ENCODE measurements at places on chromosomes 7 and 10.
A peak's percentile ranks its signal among the peaks of the same experiment; 100 is the strongest.

DNA sequence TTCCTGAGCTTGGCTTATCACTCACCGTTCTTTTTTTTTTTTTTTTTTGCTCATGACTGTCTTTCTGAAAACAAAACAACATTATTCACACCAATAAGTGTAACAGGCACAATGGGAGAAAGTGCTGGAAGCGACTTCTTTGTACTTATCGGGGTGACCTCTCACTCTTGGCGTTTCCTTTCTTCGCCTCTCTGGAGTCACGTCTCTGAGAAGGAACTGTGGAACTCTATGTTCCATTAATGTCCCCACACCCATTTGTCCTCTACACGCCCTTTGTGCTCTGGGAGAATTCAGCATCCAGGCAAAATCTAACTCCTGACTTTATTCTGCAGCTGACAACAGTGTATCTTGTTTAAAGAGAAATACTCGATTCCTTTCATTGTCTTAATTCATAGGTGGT lies 70.8 kb upstream of the FAM204A start:
- no peak for DNase-seq

- peak; percentile 75 for DNase-seq
These were observed 638.2 kb upstream of the IGFBP3 start for GRCh38 chr7:46559194-46559832.

GRCh38 chr7:133704453-133704852 lies 422.7 kb upstream of the LRGUK start:
- no peak for DNase-seq

DNA sequence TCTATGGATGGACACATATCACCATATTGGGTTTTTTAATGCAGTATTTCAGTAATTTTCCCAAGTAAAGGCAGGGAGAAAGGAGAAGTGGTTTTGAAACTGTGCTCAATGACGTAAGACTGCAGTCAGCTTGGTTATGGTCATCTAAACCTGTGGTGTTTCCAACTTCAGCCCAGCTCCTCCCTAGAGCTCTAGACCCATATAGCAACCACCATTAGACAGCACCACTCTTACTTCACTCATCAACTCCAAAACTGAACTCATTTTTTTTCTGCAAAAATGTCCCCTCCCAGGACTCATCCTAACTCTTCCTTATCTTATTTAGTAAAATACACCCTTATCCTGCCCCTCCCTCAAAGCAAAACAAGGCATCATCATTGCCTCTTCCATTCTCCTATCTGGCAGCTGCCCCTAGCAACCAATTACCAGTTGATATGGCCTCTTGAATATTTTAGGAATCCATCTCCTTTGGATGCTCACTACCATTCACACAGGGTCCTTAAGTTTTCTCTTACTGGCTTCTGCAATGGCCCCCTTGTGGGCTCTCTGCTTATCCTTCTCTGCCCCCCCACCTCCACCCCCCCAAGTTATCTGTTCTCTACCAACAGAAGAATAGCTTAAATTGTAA lies 1.5 kb upstream of the RALA start:
- peak; percentile 80 for DNase-seq

DNA sequence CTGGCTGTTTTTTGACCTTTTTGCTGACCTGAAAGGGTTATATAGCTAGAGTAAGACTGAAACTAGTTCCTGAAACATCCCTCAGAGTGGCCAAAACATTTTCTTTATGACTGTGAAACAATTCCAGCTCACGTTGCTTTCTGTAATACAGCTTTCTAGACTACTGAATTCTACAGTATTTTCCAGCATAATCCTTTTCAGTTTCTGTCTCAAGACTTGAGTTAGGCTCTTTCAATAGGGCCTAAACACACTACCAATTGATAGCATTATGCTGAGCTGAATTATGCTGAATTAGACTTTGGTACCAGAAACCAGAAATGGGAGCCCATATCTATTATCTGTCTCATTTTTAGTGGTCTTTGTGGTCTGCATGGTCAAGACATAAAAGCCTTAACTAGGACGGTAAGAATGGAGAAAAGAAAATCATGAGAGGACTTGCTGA lies 72.6 kb downstream of the EPDR1 start:
- no peak for DNase-seq

GRCh38 chr7:116579835-116580234 lies 55.0 kb downstream of the CAV1 start:
- DNase-seq, result no peak

DNA sequence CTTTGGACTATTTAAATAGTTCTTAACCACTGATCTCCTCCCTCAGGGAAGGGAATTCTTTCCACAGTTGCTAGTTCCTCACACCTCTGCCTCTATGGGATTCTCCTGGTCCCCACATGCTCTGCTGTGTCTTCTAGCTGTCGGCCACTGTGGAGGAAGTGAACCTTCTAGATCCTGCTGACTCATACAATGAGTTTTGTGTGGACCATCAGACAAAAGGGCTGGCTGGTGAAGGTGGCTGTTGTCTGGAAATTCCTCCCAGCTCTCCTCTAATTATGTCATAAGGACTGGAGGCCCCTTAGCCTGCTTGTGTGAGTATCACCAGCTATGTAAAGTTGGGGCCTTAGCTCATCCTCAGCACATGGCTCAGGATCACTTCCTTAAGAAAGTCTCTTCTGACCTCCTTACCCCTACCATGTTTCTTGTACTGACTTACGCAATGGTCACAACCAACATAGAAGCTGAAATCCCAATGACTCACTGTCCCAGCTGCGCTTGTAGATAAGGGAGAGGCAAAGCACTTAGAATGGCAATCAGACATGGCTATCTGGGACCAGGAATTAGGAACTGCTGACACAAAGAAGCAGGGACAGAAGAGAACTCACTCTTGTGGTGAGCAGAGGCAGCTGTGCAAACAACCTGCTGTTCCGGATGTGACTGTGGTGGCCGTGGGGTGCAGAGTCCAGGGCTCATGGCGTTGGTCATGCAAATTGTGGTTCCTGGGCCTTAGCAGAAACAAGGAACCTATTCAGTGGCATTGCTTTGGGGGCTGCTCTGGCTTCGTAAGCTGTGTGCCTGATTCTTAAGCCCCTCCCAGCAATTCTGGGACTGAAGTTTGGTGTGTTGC lies 2.5 kb upstream of the MACC1 start:
- DNase-seq, result peak; percentile 58

- no peak for DNase-seq
These were observed 29.2 kb upstream of the GALNTL5 start for GRCh38 chr7:151927011-151927410.

- peak; percentile 4 for DNase-seq
These were observed 80.3 kb upstream of the TRIL start for GRCh38 chr7:29038463-29038862.

- DNase-seq, result no peak
These were observed 495.7 kb downstream of the GALNT17 start for GRCh38 chr7:71627651-71628050.

- no peak for DNase-seq
These were observed 1.4 kb upstream of the CDCA7L start for GRCh38 chr7:21947056-21947455.

DNA sequence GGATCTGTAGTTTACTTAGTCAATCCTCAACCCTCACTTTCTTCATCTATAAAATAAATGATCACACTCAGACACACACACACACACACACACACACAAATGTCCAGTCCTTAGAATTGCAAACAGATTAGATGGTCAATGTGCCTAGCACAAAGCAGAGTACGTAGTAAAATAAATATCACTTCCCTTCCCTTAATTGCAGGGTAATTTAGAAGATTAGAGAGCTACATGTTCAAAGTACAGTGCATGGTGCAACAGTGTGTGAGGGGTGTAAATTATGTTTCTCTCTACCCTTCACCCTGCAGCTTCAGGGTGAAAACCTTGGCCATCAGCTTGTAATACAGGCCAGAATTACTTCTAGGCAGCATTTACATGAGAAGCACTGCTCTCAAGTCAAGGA lies 187.0 kb upstream of the GHITM start:
- no peak for DNase-seq

- no peak for DNase-seq
These were observed 288.0 kb downstream of the PTPRN2 start for GRCh38 chr7:158299607-158300006.

DNA sequence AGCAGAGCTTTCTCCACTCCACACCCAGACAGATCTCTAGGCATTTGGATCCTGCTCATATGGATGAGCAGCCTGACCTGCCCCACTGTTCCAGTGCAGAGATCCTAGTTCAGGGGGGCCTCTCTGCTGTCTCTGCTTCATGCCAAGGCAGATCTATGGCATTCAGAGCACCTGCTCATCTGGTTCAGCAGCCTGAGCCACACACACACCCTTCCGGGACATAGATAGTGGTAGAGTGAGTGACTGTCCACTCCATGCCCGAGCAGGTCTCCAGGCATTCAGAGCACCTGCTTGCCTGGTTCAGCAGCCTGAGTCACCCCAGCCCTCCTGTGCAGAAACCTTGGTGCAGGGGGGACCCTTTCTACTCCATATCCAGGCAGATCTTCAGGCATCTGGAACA lies 54.3 kb upstream of the ZNF800 start:
- no peak for DNase-seq

DNA sequence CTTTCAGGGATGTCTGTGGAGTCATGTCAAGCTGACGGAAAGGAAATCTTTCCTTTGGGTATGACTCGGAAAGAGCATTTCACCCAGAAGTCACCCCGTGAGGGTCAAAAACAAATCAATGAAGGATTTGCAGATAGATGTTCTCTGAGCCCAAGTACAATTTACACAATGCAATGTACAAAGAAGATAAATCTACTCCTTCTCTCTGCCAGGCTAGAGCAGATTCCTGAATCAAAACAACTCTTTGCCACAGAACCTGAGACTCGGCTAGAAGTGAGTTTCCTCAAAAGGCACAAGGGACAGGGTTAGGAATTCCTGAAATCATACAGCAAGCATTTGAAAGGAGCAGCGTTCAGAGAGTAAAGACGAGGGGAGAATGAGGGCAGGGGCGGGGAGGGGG lies 34.0 kb upstream of the CALN1 start:
- DNase-seq, result no peak

DNA sequence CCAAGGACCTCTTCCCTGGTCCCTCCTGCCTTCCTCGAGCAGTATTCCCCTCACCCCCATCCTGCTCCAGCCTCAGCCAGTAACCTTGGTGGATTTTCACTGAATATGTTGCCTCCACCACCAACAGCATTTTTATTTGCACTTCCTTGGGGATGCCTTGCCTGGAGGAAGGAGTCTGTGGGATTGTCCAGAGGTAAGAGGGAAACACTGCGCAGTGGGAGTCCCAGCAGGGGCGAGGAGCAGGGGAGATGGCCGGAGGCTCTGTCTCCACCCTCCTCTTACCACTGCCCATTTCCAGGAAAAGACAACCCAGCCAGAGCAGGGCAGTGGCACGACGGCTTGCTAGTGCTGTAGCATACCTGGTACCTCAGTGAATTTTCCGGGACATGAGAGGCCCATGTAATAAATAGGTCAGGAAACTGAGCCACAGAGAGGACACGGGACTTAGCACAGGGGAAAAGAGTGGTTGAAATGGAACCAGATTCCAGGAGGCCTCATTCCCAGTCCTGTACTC lies 388.2 kb upstream of the PODXL start:
- no peak for DNase-seq

DNA sequence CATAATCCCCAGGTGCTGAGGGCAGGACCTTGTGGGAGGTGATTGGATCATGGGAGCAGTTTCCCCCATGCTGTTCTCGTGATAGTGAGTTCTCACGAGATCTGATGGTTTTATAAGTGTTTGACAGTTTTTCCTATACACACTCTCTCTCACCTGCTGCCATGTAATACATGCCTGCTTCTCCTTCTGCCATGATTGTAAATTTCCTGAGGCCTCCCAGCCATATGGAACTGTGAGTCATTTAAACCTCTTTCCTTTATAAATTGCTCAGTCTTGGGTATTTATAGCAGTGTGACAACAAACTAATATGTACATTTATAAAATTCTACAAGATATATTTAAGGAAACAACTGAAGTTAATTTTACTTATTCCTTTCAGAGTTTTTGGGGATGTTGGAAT lies 170.8 kb upstream of the BET1 start:
- peak; percentile 4 for DNase-seq

DNA sequence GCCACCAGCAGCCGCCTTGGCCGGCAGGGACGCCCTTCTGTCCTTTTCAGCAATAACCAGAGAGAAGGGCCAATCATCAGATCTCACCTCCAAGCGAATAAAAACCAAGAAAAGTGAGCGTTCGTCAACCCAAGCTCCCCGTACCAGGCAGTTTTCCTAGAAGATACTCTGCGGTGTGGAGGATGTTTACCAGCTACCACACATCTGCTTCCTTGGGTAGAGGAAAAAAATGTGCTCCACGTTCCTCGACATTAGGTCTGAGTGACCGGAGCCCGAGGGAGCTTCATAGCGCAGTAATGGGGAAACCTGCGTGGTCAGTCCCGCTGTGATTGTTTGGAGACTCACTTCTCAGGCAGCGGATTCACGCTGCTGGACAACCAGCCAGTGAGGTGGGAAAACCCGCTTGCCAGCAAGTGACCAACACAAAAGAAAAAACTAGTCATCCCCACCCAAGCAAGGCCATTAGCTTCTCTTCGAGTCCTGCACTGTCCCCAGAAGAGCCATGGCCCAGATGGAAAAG lies 73.0 kb downstream of the ZRANB1 start:
- no peak for DNase-seq

DNA sequence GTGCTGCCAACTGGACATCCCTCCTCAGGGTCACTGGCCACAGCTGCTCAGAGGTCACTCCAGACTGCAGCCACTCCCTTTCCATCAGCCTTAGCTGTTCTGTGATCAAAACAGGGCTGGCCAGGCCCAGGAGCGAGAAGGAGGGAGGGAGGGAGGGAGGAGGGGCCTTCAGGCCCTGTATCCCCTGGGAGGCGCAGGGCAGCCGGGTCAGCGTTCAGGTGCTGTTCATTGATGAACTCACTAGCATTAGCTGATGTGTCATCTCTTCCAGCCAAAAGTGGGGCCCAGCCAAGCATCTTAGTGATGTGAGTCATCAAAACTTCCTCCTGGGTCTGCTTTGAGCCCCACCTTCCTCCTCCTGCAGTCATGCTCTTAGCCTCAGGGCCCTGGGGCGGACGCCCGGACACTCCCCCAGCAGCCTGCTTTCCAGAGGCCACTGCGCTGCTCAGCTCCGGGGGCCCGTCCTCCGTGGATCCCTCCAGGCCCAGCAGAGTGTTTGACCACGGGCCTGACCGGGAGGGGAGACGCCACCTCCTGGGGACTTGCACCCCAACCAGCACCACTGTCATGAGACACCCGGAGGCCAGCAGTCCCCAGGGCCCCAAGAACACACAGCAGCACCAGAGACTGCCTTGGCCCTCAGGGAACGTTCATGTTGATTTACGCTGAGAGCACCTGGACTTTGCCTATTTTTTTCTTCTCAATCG lies 149.2 kb downstream of the PRKAG2 start:
- peak; percentile 100 for DNase-seq

DNA sequence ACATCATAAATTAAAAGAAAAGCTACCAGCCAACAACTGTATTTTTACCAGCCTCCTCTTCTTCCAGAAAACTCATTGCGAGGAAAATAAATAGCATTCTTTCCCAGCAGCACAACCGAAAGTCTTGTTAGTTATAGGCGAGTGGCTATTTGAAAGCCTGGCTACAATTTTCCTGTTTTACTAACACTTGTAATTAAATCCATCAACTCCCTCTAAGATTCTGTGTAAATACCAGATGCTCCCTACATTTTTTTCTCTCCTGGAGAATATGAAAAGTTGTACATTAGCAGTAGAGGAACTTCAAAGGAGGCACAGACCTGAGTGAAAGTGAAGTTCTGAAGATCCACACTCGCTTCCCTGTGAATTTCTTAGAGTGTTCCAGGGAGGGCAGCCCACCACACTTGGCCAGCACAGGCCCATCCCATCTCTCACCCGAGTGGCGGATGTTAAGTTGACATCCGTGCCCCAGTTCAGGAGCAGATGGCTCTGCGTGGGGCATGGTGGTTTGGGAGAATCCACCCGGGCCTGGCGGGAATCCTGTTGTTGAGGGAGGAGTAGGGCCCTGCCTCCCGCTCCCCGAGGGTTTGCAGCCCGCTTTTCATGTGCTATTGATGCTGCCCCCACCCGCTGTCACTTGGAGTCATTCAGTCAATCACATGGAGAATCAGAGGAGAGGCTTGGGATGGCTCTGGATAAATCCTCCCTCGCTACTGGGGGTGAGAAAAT lies 451.0 kb upstream of the GALNT17 start:
- DNase-seq, result no peak
